ENCODE measurements at places on chromosomes 1 and 21.
A peak's percentile ranks its signal among the peaks of the same experiment; 100 is the strongest.

- DNase-seq, result no peak
Measured at GRCh38 chr1:21530368-21531016, 21.3 kb downstream of the ALPL start.

GRCh38 chr1:1799716-1800115 is 21.4 kb upstream of the NADK start:
- no peak for DNase-seq

GRCh38 chr1:199948587-199949280 is 78.8 kb upstream of the NR5A2 start:
- no peak for DNase-seq

- DNase-seq, result no peak
Measured at GRCh38 chr1:15381805-15382204, 27.9 kb upstream of the EFHD2 start.

GRCh38 chr1:196063294-196063693 is 544.9 kb downstream of the KCNT2 start:
- DNase-seq, result no peak

DNA sequence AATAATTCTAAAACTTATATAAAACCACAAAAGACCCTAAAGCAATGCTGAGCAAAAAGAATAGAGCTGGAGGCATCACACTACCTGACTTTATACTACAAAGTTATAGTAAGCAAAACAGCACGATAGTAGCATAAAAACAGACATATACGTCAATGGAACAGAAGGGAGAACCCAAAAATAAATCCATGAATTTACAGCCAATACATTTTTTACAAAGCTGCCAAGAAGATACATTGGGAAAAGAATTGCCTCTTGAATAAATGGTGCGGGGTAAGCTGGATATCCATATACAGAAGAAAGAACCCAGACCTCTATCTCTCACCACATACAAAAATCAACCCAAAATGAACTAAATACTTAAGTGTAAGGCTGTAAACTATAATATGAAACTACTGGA is 51.3 kb upstream of the KRTAP11-1 start:
- DNase-seq, result no peak

- DNase-seq, result no peak
Measured at GRCh38 chr1:34367954-34368353, 191.2 kb downstream of the C1orf94 start.

DNA sequence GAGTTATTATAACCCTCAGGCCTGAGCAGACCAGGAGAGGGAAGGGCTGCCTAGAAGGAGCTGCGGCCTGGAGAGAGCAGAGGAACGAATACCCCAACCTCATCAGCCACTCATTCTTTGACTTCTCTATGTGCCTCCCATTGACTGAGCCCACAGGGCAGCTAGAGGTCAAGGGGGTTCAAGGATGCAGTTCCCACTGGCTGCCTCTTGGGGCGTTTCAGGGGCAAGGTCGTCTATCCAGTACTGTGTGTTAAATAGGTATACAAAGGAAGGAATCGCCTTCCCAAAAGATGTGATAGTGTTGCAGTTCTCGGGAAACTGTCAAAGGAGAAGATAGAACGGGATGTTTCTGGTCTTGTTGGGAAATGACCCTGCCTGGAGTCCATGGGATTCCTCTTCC is 250.6 kb downstream of the PRDM2 start:
- DNase-seq, result no peak

GRCh38 chr1:53172426-53173128 is 24.0 kb upstream of the CPT2 start:
- no peak for DNase-seq

DNA sequence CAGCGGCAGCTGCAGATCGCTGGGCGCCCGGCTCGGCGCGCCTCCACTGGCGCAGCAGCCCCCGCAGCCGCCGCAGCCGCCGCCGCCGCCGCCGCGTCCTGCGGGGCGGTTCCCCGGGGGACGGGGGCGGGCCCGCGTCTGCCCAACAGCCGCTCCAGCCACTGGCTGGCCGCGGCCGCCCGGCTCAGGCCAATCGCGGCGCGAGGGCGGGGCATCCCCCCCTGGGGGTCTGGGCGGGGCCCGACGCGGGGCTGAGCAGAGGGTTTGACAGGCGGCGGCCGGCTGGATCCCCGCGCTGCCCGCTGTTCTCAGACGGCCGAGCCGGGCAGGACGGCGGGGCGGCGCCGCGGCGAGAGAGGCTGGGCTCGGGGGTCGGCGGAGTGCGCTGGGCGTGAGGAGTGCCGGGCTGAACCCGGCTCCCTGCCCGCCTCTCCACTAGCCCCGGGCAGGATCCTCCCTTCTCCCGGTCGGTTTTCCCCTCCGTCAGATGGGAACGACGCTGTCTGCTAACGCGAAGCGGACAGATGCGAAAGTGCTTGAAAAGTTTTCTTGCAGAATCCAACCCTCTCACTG is at the start of gene GLIS1:
Gene GLIS1, minus strand, starts transcription at position 56 of the 573 bp plus-strand sequence. CDS start 1,100 bp downstream, outside the sequence.
- peak; percentile 18 for DNase-seq

GRCh38 chr21:34980423-34981115 is 68.5 kb downstream of the RUNX1 start:
- no peak for DNase-seq

- no peak for DNase-seq
Measured at GRCh38 chr1:32741413-32742198, 39.0 kb upstream of the SYNC start.

GRCh38 chr1:24906760-24907490 is 23.2 kb downstream of the RUNX3 start:
- no peak for DNase-seq

GRCh38 chr1:62784509-62785365 is 805 bp downstream of the ATG4C start:
- no peak for DNase-seq

GRCh38 chr1:91499904-91500755 is 521 bp upstream of the CDC7 start:
- no peak for DNase-seq

GRCh38 chr1:172851077-172851476 is 192.2 kb downstream of the FASLG start:
- no peak for DNase-seq

- DNase-seq, result no peak
Measured at GRCh38 chr1:78334952-78335351, 155.8 kb upstream of the PTGFR start.

GRCh38 chr21:18041012-18041411 is 203.6 kb upstream of the CHODL start:
- peak; percentile 39 for DNase-seq

GRCh38 chr1:209202830-209203532 is 380.5 kb upstream of the CAMK1G start:
- peak; percentile 22 for DNase-seq

- no peak for DNase-seq
Measured at GRCh38 chr1:168127503-168127902, 9.2 kb downstream of the GPR161 start.

DNA sequence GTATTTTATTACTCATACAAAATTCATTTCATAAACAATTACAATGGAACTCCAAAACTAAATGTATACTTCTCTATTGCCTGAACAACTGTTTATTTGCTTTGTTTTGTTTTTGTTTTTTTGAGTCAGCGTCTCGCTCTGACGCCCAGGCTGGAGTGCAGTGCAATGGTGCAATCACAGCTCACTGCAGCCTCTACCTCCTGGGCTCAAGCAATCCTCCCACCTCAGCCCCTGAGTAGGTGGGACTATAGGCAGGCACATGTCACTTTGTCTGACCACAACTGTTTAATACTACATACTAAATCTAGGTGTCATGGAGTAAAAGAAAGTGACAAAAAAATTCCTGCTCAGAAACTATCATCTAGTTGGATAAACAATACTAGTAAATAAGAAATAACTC is 49.3 kb downstream of the RAB3GAP2 start:
- DNase-seq, result no peak

DNA sequence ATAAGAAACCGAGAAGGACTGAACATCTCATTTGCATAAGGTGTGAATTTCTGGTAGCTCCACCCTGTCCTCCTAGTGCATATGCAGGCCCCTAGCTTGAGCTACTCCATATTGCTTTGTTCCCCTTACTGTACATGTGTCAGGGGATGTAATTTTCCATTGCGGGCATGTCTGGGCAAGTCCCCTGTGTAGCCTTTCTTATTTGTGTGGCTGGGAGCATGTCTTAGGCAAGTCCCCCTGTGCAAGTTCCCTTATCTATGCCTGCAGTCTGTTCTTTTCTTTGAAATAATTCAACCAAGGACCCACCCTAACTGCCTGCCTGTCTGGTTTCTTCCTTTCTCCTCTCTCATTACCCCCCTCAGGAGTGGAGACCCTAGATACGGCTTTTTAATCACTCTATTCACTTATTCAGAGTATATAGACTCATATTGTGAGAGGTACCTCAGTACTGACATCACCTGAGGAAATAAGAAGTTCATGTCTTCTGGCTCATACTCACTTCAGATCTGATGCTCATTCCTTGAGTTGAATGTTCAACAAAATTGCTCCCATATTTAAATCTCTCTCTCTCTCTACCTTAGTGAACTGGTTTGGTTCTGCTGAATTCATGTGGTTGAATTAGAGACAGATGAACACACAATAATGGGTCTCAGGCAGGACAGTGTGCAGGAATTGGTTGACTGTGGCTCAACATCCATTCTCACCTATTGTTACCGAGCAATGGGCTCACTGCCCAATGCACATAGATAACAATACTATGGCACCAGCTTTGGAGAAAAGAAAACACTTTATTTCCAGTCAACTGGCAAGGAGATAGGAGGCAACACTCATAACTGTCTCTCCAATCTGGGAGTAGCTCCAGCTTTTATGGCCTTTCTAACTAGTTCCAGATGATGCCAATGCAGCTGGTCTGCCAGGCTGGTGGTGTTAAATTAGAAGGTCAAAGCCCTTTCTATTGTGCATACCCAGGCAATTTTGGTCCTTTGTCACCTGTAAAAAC is 27.9 kb upstream of the NPL start:
- DNase-seq, result no peak

- DNase-seq, result peak; percentile 40
Measured at GRCh38 chr1:43565600-43566360, 35.1 kb downstream of the PTPRF start.

GRCh38 chr1:242448910-242449645 is 75.4 kb downstream of the PLD5 start:
- DNase-seq, result no peak

All from NCI-H1417 treated with DMSO at 0.1 percent for 48 hours (cell line).